ENCODE measurements at places on chromosomes 6 and 20.

DNA sequence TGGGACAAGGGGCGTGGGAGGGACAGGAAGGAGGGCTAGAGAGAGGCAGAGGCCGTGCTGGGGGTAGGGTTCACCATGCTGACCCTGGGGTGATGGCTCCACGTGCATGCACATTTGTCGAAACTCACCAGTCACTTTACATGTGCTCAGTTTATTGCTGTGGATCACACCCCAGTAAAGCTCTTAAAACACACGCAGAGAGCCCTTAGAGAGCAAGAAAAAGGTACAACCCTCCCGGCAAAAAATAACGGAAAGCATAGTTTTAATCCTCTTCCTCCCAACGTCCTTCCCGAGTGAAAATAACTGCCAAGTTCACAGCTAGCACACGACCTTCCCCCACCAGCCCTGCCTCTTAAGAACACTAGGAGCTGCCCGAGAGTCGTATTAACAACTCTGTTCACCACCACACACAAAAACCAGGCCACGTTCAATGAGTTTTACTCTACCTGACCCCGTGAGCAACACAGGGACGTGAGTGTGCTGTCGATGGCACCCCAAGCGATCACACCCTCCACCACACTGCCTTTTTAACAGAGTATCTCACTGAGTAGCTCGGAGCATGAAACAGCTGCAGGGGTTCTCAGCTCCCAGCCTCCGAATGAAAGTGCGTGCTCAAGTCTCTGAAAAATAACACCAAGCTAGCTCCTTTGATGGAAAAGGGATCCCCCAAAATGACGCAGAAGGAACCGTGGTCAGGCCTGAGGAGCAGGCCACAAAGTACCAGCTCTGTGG, 39.7 kb downstream of the TAF4 start:
- no peak for DNase-seq

DNA sequence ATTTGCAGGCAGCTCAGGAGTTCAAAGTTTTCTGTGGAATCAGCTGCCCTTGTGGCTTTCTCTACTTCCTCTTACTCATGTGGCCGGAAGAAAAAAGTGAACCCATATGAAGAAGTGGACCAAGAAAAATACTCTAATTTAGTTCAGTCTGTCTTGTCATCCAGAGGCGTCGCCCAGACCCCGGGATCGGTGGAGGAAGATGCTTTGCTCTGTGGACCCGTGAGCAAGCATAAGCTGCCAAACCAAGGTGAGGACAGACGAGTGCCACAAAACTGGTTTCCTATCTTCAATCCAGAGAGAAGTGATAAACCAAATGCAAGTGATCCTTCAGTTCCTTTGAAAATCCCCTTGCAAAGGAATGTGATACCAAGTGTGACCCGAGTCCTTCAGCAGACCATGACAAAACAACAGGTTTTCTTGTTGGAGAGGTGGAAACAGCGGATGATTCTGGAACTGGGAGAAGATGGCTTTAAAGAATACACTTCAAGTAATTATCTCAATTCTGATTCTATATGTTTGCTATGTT, 1.1 kb downstream of the MGME1 start:
- DNase-seq = no peak

GRCh38 chr6:39933669-39934130, 562 bp downstream of the MOCS1 start:
- no peak for DNase-seq

DNA sequence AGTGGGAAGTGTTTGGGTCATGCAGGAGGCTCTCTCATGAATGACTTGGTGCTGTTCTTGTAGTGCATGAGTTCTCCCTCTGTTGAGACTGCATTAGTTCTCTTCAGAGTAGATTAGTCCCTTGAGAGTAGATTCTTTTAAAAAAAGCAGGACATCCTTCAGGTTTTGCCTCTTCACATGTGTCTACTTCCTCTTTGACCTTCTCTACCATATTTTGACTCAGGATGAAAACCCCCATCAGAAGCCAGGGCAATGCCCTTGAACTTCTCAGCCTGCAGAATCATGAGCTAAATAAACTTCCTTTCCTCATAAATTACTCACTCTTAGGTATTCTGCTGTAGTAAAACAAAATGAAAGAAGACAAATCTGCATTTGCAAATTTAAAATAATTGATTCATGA, 170.3 kb downstream of the CD109 start:
- no peak for DNase-seq

- no peak for DNase-seq
These were observed 42.0 kb downstream of the HLA-DRB5 start for GRCh38 chr6:32488083-32488482.

GRCh38 chr6:54987633-54988290, 141.2 kb downstream of the FAM83B start:
- no peak for DNase-seq

DNA sequence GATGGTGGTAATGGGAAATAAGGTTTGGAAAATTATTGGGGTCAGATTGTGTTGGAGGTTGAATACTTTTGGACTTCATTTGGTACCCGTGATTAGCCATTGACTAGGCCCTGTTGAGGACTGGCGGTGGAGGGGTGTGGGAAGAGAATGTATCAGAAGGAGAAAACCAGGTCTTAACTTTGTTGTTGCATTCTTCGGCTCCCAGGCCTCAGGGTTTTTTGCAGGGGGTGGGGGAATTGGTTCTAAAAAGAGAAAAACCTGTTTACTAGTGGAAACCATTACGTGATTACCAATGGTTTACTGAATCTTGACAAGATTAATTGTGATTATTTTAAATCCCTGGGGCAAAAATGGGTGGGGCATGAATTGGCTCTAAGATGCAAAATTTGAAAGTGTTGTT, 85.1 kb downstream of the PHF20 start:
- no peak for DNase-seq

DNA sequence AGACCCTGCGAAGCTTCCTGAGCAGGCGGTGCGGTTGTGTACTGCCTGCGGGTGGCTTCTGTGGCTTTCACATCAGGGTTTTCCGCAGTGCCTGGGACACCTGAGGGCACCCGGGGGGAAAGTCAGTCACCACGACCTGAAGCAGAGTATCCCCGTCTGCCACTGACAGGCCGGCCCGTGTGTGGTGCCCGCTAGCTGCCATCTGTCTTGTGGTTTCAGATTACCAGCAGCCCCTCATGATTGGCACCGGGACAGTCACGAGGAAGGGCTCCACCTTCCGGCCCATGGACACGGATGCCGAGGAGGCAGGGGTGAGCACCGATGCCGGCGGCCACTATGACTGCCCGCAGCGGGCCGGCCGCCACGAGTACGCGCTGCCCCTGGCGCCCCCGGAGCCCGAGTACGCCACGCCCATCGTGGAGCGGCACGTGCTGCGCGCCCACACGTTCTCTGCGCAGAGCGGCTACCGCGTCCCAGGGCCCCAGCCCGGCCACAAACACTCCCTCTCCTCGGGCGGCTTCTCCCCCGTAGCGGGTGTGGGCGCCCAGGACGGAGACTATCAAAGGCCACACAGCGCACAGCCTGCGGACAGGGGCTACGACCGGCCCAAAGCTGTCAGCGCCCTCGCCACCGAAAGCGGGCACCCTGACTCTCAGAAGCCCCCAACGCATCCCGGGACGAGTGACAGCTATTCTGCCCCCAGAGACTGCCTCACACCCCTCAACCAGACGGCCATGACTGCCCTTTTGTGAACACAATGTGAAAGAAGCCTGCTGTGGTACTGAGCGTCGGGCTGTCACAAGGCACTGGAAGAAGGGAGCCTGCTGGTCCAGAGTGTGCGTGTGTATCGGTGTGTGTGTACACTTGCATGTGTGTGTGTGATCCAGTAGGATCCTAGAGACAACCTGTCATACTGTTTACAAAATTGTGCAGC, 54.4 kb downstream of the GOPC start:
- DNase-seq = peak; percentile 10

DNA sequence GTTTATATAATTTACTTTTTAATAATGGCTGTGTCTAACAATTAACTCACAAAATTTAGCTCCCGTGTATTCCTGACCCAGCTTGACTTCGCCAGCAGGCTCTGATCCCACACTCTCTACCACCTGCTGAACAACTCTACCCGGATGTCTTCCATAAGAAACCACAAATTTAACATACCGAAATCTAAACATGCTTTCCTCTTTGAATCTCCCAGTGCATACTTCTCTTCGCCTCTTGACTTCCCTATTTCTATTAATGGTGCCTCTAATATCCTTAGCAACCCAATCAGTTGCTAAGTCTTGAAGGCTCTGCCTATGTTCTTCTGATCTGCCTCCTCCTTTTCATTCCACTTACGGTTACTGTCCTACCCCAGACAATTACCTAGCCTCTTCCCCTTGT, 4.6 kb upstream of the MYB start:
- no peak for DNase-seq

DNA sequence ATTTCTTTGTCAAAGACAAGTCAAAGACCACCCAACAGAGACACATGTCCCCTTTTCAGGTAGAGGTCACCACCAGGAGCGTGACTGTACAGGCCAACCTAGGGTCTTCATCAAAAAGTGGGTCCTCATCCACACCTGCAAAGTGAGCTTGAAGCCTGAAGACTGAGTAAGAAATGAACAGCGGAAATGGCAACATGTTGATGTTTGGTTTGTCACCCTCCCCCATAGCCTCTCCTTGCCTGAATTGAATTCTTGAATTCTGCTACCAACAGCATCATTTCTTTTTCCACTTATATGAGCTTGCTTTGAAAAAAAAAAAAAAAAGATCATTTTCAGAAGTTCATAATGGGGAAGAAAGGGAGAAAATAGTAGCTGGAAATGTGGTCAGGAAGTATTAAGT, 104.4 kb downstream of the NFATC2 start:
- no peak for DNase-seq

DNA sequence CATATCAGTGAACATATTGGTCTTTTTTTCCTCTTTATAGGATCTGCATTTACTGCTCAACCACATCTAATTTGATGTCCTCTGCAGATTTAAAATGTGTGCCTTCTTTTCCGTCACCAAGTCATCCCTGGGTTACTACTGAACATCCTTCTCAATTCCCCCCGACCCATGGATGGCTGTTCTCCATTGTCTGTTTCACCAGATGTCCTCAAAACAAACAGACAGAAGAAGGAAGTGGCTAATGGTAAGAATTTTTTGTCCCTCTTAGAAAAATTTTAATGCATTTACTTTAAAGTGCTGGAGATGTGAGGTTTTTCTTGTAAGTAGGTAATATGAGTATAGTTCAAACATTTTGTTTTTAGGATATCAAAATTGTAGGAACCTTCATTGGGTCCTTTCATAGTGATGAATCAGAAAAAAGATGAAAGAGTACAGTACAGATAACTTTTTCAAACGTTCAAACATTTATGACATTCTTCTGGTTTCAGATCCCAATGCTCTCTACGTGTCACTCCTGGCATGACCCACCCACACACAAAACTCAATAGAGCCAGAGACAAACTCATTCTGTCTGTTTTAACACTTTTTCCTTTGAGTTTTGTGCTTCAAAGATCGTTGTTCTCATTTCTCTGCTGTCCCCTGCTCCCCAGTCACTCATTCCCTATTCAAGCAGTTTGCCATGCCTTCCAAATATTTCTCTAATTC, 276.4 kb downstream of the PRL start:
- DNase-seq = no peak

DNA sequence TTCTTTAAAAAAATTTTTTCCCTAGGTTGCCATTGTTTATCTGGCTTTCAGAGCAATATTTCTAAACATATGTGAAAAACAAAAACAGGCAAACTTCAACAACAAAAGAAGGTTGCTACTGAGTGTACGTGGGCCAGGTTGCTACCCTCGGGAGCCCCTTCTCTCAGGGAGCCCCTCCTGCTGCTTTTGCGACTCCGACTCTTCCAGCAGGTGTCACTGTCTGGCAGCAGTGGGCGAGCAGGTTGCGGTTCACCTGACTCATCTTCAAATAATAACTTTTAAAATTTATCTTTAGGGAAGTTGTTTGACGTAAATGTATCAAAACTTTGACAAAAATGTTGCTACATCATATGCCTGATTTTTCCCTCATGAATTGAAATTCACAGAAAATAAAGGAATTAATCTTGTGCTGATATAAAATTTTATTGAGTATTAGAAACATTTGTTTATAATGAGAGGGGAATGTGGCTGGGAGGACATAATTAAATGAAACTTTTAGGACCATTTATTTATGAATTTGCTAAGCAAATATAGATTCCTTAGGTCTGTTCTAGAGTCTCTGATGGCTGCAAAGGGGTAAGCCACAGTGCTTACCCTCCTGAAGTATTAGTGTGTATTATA, 138.8 kb downstream of the HIVEP1 start:
- no peak for DNase-seq

DNA sequence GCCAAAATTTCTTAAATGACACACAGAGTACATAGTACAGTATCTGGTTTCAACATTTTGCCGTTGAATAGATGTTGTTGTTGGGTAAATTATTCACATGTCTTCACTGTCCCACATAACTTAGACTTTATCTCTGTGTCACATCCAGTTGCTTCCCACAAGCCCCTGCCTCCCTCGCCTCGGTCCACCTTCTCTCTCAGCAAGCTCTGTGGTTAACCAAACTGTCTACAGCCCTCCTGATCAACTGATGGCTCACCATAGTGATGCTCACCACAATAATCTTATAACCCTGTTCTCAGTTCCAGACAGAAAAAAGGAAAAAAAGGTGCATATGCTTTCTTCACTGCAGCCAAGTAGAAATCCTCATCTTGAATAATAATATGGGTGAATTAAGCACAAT, 23.0 kb downstream of the IL17F start:
- no peak for DNase-seq

DNA sequence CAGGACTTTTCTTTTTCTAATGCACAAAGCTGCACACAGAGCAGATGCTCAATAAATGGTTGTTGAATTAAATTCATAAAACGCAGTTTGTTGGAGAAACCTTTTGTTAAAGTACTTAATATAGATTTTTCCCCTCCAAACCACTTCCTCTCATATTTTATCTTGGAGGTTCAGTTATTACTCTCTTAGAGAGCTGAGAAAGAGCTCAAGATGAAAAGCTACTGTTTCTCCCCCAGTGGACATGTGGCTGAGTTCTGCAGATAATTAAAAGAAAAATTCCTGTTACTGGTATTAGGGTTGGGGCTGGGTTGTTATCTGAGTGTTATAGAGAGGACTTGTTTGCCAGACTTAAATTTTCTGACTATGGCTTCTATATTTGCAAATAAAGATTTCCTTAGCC, 294.0 kb downstream of the TBC1D7 start:
- DNase-seq = no peak

DNA sequence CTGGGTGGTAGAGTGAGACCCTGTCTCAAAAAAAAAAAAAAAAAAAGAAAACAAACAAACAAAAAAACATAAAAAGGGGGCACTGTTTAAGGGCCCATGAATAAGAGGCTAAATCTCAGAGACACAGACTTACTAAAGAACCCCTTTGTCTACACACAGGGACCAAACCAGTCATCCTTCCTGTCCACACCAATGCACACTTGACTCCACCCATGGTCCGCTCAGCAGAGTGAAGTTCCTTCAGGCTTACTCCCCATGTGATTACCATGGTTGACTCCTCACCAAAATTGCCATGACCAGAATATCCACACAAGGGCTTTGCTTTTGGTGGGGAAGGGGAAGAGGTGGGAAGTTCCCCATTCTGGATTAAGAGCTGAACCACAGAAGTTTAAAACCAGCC, 19.4 kb upstream of the REPS1 start:
- DNase-seq = no peak

GRCh38 chr6:3999800-4000661, 78.9 kb downstream of the FAM217A start:
- DNase-seq = no peak

All from stimulated activated CD8-positive, alpha-beta memory T cell treated with anti-CD3 and anti-CD28 coated beads, Interleukin-7, amount 100 ng/mL, for 1 hour (primary cell).